MM.1S (cell line): ENCODE measurements at places on chromosomes 2 and 18.

GRCh38 chr2:193357508-193357907 lies 1162.8 kb upstream of the TMEFF2 start:
- H3K27ac ChIP-seq = no peak overlapping the region
- no peak overlapping the region for H3K4me3 ChIP-seq
- no peaks in the 10 kb centered on the region for H3K36me3 ChIP-seq
- no peak for DNase-seq
- H3K4me1 ChIP-seq = no peaks in the 10 kb centered on the region
- H3K27me3 ChIP-seq = no peaks in the 10 kb centered on the region

- no peak overlapping the region for H3K4me3 ChIP-seq
- no peaks in the 10 kb centered on the region for H3K27me3 ChIP-seq
- no peaks in the 10 kb centered on the region for H3K36me3 ChIP-seq
- no peak for DNase-seq
- H3K4me1 ChIP-seq = no peaks in the 10 kb centered on the region
Observed at GRCh38 chr2:187505065-187505672, 49.1 kb downstream of the TFPI start.

DNA sequence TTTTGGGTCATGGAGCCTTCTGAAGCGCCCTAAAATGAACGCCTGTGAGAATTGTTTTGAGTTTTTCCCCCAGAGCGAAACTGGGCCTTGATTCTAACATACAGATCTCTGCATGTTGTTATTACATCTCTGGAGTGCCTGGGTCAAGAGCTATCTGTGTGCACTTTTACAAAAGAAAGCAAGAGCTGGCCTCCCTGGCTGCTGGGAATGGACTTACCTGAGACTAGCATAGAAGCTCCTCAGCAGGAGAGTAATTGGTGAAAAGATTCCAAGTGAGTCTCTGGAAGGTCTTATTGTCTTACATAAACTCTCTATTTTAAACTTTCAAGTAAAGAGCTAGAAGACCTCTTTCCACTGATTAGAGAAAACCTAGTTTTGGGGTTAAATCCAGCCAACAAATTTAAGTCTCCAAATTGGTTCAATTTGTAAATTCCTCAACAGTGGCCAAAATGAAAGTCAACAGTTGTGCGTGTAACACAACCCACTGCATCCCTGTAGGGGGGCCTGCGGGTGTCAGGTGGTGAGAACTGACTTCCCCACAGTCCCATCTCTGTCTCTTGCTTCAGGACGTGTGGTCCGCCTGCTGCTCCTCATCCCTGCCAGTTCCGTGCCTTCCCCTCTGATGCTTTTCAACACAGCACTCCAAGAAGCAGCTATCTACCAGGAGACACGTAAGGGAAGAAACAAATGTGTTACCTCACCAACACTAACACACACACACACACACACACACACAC lies 206.1 kb downstream of the SH3BP4 start:
- H3K27me3 ChIP-seq = no peaks in the 10 kb centered on the region
- no peak for DNase-seq
- H3K4me3 ChIP-seq = no peak overlapping the region

DNA sequence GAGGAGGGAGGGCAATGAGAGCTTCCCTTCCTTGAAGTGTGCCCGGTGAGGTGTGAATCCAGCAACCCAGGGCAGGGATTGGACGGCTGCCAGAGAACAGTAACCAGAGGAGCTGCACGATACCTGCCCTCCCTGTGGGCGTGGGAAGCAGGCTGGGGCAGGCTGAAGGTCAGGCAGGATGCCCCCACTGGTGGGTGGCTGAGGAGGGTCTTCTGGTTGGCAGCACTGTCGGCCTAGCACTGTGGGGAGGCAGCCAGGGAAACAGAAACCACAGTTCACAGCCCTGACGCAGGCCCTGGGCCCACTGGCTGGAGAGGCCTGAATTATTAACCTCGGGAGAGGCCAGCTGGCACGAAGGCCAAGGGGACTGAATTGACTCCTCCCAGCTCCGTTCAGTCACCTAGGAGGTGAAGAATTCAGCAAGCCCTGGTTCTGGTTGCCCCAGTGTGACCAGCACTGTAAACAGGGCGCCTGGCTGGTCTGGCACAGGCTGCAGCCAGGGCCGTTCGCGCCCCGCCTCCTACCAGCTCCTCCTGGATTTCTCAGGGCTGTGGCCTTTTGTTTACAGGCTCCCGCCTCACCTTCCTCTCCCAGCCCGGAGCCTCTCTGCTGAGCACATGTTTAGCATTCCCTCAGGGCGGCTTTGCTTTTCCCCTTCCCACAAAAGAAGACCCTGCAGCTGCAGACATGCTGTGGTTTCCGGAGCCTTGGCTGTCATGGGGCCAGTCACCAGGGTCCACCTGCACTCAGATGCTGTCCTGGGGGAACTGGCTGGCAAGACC lies 97.8 kb downstream of the B3GNT2 start:
- H3K36me3 ChIP-seq = no peaks in the 10 kb centered on the region
- no peak overlapping the region for H3K27ac ChIP-seq
- DNase-seq = no peak
- H3K4me1 ChIP-seq = peaks cover 11% of the 10 kb centered on the region
- no peaks in the 10 kb centered on the region; the same call in 1 of the 2 replicates for H3K27me3 ChIP-seq
- H3K4me3 ChIP-seq = no peak overlapping the region

- peaks cover 6% of the 10 kb centered on the region for H3K36me3 ChIP-seq
- H3K27me3 ChIP-seq = no peaks in the 10 kb centered on the region
- H3K27ac ChIP-seq = no peak overlapping the region
- DNase-seq = no peak
- no peak overlapping the region for H3K4me3 ChIP-seq
Observed at GRCh38 chr2:46999857-47000678, 84.5 kb upstream of the MCFD2 start.
